ENCODE measurements at places on chromosomes 5 and 9.

DNA sequence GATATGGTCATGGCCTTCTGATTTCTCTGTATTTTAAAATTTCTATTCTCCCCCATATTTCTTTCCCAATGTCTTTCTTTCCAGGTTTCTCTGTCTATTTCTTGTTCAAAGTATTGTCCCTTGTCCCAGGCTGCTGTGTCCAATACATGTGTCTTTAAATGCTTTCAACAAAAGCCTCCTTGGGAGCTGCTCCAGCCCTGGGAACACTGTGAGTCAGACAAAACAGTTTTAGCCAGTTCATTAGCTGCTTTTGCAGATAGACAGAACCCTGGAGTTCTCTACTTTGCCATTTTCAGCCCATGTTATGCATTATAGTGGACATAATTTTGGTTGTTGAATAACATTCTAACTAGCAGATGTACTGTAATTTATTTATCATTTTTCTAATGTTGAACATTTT, 20.5 kb upstream of the JAK2 start:
- DNase-seq: no peak

DNA sequence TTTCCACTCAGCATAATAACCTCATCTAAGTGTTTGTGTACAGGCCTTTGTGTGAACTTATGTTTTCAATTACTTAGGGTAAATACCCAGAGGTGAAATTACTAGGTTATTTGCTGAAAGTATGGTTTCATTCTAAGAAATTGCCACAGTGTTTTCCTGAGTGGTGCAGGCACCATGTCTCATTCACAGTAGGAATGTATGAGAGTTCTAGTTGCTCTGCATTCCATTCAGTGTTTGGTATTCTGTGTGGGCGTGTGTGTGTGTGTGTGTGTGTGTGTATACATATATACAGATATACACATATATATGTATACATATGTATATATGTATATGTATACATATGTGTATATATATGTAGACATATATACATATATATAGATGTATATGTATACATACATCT, 8.8 kb upstream of the SVEP1 start:
- no peak for DNase-seq

GRCh38 chr5:1053391-1054017, 44.9 kb downstream of the NKD2 start:
- DNase-seq: no peak

DNA sequence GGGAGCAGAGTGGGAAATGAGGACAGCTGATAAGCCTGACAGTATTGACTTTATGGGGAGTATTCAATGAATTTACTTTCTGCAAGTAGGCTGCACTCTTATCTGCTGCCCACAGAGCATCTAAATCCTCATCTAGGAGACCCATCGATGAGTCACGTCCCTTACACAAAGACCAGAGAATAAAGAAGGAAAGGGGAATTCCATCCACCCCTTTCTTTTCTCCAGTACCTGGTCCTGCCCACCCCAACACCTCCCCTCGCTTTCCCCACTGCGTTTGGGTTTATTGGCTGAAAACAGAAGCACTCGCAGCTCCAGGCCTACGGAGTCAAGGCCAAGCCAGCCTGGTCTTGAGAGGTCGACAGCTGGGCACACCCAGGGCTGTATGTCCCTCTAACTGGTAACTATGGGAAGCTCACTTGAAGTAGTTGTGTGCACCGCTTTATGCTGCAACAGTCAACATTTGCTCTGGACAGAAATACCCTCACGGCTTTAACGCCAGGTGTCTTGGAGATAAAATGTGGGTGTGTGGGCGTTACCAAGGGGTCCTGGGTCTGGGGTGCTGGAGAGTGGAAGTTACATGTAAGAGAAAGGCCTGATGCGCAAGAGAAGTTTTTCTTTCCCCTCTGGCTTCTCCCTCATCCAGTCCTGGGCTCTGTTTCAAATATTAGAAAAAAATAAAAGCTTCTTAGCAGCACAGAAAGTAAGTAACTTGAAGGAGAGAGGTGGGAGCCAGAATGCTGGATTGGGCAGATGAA, 14.5 kb upstream of the TAL2 start:
- no peak for DNase-seq

GRCh38 chr5:177306674-177307543, 3.3 kb downstream of the PRELID1 start:
- DNase-seq: no peak

DNA sequence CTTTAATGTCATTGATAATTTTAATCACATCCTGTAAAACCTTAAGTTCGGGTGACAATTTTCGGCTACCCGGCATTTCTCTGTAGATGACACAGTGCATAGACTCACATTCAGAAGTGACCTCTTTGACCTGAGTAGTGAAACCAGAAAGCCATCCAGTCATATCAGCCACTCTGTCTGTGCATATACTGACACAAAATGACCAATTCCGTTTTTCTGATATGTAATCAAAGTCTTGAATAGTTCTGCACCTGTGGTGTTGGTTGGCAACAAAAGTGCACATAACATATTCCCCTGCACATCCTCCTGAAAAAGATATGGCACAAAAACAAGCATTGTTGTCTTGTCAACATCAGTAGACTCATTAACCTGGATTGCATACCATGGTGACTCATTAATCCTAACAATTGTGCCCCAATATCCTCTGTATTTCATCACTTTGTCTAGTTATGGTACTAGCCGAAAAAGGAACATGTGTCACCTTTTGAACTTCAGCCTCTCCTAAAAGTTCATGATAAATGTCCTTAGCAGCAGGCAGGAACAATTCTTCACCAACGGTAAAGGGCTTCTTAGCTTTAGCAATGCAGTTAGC, 4.6 kb upstream of the HNRNPA0 start:
- peak; percentile 6 for DNase-seq

All from LoVo (cell line).